ENCODE measurements at places on chromosomes 4 and X. TPM values are rescaled to one million over a fixed set of nuclear protein-coding genes. Genes with fewer than 3 reads are reported as not detected.

SRPX2 gene
- 4.5 TPM for polyA plus RNA-seq

DNA sequence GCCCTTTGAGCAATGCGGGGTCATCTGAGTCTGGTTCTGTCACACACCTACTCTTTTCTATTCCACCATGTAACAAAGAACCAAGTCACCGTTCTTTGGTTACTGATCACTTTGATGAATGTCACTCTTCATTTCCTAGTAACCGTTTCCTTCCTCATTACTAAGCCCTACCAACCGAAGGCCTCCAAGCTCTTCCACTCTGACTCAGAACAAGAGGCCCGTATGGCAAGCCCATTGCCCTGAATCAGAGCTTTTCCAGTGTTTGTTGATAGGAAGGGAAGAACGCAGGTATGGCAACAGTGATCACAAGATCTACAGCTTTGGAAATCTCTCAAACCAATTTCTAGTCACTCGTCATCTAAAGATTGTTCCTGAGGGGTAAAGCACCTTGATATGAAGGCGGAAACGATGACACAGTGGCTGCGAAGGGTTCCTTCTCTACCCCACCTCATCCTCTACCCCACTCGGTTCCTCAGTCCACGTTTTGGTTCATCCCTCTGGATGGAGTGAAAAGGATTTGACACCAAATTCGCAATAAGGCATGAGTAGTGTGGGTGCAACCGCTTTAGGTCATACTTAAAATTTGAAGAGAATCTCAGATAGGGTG lies 28.0 kb upstream of the CD40LG start:
- DNase-seq = no peak

- peak; percentile 68 for DNase-seq
Observed at GRCh38 chrX:1813809-1814208, 198.9 kb downstream of the ASMT start.

DNA sequence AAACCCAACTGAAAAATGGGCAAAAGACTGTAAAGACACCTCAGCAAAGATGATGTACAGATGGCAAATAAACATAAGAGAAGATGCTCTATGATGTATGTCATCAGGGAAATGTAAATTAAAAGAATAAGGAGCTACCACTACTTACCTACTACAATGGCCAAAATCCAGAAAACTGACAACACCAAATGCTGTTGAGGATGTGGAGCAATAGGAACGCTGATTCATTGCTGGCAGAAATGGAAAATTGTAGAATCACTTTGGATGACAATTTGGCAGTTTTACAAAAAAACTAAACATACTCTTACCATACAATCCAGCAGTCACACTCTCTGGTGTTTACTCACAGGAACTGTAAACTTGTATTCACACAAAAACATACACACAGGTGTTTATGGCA lies 222.3 kb upstream of the LDB2 start:
- no peak for DNase-seq

- DNase-seq = no peak
Observed at GRCh38 chr4:174672276-174672675, 150.0 kb upstream of the HPGD start.

Measured in kidney (tissue), 22 donors.